ENCODE measurements at places on chromosomes 16 and 17.
A peak's percentile ranks its signal among the peaks of the same experiment; 100 is the strongest.

GRCh38 chr17:1455291-1455796, 688 bp downstream of the CRK start:
- peak; percentile 83 for DNase-seq

DNA sequence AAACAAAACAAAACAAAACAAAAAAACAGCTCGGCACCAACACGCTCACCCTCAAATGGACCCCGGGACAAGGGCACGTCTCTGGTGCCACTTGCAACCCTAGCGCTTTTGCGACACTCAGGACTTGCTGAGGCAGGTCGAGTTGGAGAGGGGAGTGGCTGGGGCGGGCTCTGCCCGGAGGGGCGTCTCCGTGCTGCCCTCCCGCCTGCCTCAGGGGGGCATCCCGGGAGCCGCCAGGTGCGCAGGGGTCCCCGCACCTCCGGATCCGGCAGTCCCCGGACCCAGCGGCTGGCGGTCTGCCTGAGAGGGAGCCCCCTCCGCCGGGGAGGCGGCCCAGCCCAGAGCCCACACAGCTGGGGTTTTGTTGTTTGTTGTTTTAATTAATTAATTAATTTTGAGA, at the start of gene SLC52A1:
TSS of gene SLC52A1 (minus strand) at position 112 of the 400 bp plus-strand sequence. CDS start 820 bp downstream, outside the sequence.
- no peak for DNase-seq

- peak; percentile 90 for DNase-seq
Measured at GRCh38 chr16:2498531-2499253, 15.1 kb upstream of the ATP6V0C start.

GRCh38 chr17:6580625-6581024, 24.3 kb upstream of the PITPNM3 start:
- no peak for DNase-seq

- DNase-seq, result peak; percentile 23
Measured at GRCh38 chr17:58313815-58314705, 14.5 kb downstream of the TSPOAP1 start.

- DNase-seq, result peak; percentile 67
Measured at GRCh38 chr17:82301916-82302567, 15.4 kb downstream of the CD7 start.

- DNase-seq, result no peak
Measured at GRCh38 chr16:47250983-47251382, 107.2 kb upstream of the NETO2 start.

GRCh38 chr17:19533718-19534561, at the start of gene SLC47A1:
Gene SLC47A1, plus strand, starts transcription at chr17:19533854. Its CDS starts 86 bp downstream, at chr17:19533940.
- peak; percentile 80 for DNase-seq

DNA sequence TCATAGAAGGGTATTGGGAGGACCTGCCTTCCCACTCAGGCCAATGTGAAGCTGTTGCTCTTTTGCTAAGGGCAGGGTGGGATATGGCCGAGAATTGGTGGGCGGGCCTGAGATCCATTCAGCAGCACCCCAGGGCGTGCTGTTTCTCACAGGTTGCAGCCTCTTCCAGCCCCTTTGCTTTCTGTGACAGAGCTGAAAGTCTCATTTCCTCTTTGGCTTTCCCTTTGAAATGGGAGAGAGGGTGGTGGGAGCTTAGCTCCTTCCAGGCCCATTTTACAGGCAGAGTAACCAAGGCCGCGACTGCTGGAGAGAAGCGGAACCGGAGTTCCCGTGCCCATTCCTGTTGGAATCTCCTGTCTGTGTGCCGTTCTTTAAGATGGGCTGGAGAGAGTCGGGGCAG, 183.0 kb downstream of the RAB11FIP4 start:
- DNase-seq, result no peak

- no peak for DNase-seq
Measured at GRCh38 chr17:11121341-11121985, 119.5 kb upstream of the SHISA6 start.

GRCh38 chr16:4888428-4889135, 41.3 kb downstream of the UBN1 start:
- DNase-seq, result no peak

DNA sequence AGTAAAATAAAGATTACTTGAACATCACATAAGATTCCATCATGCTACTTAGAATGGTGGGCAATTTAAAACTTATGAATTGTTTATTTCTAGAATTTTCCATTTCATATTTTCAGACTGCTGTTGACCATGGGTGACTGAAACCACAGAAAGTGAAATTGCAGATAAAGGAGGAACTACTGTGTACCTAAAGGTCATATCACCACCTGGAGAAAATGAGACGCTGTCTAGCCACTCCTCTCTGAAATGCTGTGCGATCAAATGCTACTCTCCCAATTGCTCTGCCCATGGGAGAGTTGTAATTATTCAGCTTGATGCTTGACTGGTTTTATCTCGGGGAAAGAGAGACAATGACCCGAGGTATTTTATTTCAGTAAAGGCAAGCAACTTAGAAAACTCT, 128.9 kb upstream of the ERCC4 start:
- no peak for DNase-seq

- DNase-seq, result no peak
Measured at GRCh38 chr17:78735832-78736525, 46.1 kb downstream of the CYTH1 start.

DNA sequence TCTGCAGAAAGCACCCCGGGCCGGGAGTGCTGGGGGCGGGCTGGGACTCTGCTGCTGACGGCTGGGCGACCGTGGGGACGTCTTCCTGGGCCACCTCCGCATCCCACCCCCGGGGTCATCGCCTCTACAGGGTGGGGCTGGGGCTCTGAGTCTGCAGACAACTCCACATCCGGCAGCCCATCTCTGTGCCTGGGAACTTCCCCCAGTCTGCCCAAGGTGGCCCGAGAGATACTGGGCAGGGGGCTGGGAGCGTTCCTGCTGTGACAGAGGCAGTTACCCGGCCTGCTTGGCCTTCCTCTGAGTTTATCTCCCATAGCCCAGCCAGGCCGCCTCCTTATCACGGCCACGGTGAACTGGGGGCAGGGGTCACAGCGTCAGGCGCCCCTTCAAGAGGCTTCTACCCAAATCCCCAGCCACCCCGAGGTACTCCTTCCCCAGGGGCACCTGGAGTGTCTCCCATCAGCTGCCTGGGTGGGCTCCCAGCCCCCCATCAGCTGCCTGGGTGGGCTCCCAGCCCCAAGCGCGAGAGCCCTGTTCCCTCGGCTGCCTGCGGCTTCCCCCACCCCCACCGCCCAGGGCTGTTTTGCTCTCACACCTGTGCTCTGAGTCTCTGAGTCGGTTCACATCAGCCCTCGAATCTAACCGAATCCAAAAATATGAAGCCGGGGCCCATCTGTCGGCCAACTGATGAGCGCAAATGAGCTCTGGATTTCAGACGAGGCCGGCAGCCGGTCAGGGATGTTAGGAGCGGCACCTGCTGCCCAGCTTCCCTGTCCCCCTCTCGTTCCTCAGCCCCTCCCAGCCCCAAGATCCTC, 15.6 kb upstream of the CBFA2T3 start:
- DNase-seq, result no peak

- no peak for DNase-seq
Measured at GRCh38 chr16:2058420-2058819, 10.6 kb downstream of the TSC2 start.
